ENCODE measurements at places on chromosomes 5 and 9.

DNA sequence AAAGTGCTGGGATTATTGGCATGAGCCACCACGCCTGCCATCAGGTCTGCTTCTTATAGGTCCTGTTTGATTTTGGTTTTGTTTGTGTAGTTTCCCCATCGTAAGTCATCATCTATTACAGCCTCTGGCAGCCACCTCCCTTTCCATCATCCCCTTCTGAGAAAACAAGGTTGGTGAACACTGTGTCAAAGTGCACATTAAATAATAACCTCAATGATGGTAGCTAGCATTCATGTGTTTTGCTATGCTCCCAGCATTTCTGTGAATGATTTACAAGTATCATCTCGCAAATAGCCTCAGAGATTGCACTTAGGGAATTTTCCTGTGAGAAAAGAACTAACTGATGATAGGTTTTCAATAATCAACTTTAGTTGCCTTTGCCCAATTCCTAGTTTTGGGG, 9.9 kb downstream of the PRUNE2 start:
- DNase-seq, result no peak

- DNase-seq, result no peak
These were observed 27.9 kb downstream of the TMEM215 start for GRCh38 chr9:32811246-32811645.

GRCh38 chr5:81909677-81910076, 62.1 kb upstream of the ATG10 start:
- DNase-seq, result no peak

- DNase-seq, result no peak
These were observed 31.0 kb downstream of the ADAM19 start for GRCh38 chr5:157544623-157544989.

DNA sequence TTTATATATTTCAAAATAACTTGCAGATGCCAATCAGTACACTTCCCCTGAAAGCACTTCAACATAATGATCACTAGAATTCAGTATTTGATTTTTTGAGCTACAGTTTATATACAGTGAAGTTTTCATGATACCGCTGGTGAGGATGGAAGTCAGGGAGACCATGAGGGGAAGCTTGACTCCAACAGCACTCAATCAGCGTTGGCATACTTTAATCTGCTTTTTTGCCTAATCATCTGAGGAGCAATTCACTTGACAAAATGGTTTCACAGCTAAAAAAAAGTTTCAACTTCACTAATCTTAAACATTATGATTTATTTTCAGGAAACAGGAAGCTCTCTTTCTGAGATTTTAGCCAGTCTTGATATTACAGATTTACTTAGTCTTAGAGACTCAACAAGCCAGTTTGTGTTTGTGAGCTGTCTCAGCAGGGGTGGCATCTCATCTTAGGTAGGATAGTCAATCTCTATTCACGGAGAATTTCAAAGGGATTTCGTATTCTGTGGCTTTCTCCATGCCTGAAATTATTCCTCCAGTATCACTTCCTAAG, 111.4 kb upstream of the ARRDC3 start:
- DNase-seq, result no peak

DNA sequence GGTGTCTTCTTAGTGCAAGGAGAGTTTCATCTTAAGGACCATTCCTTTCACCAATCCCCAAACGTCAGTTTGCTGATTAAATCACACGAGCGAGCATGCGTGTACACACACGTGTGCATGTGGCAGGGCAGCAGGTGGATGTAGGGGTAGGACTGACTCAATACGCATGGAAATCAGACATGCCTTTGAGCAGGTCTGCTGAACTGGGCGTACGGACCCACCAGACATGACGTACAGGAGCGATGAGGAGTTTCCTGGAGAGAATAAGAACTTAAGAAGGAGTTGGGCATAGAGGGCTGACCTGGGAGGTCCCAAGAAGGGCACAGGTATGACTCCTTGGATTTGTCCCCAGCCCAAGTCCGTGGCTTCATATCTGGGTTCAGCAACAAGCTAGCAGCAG, 170.0 kb downstream of the FGF18 start:
- DNase-seq, result no peak

DNA sequence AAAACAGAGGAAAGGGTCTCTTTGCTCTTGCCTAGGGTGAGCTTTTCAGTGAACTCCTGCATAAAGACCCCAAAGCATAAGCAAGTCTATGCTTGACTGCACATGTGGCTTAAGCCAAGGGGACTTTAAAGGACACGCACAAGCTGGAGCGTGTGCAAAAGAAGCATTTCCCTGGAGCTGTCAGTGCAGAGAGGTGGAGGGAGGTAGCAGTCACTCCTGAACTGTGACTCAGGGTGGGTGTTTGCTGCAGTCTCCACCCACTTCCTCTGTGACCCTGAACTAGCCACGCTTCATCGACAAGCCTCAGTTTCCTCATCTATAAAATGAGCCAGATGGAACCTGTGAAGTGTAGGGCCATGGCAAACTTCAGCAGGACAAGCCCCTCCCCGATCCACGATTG, 72.4 kb downstream of the PDZD2 start:
- no peak for DNase-seq

DNA sequence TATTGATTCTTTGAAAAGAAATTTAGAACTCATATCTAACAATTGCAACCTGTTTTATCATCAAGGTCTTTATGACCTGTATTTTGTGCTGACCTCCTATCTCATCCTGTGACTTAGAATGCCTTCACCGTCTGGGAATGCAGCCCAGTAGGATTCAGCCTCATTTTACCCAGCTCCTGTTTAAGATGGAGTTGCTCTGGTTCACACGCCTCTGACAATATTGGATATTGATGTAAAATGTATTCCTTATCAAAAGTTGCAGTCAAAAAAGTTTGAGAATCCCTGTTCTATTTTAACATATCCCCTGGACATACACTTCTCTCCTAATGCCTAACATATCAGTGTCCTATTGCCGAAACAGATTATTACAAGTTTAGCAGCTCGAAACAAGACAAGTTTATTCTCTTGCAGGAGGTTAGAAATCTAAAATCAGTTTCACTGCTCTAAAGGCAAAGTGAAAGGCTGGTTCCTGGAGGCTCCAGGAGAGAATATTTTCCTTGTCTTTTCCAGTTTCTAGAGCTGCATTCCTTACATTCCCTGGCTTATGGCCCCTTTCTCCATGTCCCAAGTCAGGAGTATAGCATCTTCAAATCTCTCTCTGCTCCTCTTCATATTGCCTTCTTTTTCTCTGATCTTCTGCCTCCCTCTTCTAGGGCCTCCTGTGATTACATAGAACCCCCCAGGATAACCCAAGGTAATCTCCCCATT, 31.5 kb upstream of the LVRN start:
- DNase-seq, result no peak

GRCh38 chr5:40909264-40909663, at the start of gene C7:
C7 (plus strand) TSS chr5:40909497; CDS start chr5:40909611, 114 bp downstream.
- no peak for DNase-seq

DNA sequence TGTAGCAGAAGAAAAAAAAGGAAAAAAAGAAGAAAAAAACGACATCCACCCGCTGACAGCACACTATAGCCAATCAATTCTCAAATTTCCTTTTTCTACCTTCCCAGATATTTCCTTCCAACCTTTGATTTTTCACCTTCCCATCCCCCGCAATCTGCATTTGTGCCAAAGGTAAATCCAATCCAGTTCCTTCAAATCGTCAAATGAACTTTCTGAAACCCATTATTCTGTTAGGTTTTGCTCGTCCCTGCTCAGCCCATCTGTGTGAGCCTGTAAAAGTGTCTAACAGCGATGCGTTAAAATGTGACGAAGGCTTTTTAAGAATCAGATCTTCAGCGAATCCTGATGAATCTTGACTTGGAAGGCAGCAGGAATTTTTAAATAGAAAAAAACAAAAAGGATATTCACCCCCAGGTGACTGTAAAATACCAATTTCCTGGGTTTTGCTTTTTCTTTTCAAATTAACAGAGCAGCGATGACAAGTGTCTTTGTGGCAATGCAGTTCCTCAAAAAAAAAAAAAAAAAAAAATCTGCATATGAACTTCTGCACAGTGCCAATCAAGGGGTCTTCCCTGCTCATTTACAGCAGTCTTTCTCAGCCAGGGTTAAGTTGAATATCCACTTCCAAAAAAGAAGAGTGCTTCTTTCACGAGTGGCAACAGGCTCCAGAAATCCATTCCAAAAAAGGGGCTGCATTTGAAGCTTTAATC, 367 bp upstream of the SHC3 start:
- no peak for DNase-seq

GRCh38 chr9:90511711-90512110, 130.9 kb downstream of the DIRAS2 start:
- DNase-seq, result no peak

GRCh38 chr9:36530224-36530623, 42.5 kb upstream of the MELK start:
- no peak for DNase-seq

DNA sequence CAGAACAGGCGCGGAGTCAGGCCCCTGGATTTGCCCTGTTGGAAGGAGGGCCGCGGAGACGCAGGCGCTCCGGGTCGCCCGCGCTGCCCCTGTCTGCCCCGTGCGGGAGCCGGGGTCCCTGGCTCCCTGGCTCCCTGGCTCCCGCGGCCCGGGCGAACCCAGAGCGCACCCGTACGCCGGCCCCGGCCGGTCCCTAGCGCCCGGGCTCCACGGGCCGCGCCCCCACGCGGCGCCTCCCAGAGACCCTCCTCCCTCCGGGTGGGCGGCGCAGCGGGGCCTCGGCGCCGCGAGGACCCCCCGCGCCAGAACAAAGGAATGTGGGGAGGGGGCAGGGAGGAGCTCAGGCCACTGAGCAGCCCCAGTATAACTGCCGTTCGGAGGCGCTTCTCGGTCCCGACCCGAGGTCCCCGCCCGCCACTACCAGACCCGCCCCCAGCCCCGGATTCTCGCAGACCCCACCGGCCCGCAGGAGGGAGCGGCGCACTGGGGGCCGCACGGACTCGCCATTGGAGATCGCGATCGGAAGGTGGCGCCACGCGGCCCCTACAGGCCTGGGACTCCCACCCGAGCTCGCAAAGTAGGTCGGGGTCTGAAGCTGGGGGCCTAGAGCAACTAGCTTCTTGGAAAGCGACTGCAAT, 2.4 kb downstream of the NFIL3 start:
- DNase-seq, result no peak

DNA sequence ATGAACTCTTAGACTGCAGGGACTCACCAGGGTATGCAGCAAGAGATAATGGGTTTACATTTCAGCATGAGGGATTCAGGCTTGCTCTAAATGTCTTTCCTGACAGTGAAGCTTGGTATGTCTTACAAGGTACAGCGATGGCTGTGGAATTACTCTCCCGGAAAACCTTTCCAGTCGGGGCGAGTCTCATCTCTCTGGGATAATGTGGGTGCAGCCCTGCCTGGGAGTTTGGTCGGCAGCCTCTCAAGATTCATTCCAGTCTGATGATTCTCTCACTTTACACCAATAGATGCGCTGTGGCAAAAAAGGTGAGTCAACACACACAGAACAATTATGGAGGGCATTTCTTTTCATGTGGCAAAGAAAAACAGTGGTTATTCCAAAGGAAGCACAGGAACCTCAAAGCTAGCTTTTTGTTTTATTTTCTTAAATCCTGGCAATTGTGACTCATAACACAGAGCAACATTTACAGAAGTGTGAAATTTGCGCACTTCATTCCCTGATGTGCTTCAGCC, 190.3 kb downstream of the DCP2 start:
- no peak for DNase-seq

DNA sequence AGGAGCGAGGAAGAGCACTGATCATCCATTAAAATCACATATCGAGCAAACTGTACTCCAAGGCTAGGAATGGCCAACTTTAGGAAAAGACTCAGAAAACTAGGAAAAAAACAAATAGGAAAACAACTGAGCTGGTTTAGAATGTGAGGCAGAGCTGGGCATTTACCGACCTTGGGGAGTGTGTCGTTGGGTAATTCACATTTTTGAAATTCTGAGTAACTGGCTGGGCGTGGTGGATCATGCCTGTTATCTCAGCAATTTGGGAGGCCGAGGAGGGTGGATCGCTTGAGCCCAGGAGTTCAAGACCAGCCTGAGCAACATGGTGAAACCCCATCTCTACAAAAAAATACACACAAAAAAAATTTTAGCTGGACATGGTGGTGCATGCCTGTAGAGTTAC, 70.1 kb downstream of the ZFAND5 start:
- no peak for DNase-seq

DNA sequence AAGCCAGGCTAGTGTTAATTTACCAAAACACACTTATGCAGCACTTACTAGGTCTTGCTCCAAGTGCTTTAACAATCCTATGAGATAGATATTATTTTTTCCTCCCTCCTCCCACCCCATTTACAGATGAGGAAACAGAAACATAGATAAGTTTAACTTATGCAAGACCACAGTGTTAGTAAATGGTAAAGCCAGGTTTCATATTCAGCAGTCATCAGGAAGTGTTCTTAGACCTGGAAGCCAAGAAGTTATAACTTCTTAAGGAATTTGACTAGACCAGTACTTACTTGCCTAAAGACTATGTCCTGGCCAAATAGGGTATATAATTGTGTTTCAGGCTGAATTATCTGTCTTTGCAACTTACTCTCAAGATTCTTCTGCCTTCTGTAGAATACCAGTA, 15.9 kb downstream of the ABHD17B start:
- DNase-seq, result no peak

- DNase-seq, result no peak
These were observed 3.3 kb downstream of the ANKS6 start for GRCh38 chr9:98793031-98793430.

DNA sequence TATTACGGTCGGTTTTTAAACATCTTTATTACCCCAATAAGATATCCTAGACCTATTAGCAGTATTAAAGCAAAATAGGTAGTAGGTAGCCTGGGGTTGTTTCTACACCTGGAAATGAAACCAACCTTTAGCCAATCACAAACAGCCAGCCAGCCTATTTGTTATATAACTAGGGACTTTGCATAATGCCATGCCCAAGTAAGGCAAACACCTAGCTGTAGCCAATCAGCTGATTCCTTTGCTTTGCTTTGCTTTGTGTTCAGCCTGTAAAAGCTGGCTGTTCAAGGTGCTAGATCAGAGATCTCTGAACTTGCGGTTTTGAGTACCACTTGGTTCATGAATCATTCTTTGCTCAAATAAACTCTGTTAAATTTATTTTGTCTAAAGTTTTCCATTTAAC, 46.5 kb upstream of the SETD9 start:
- DNase-seq, result no peak

GRCh38 chr9:86098824-86099700, at the start of gene GOLM1:
GOLM1 (minus strand) TSS chr9:86099558; CDS start chr9:86079320, 20,238 bp downstream.
- DNase-seq, result no peak

GRCh38 chr9:112846528-112847488, 43.9 kb downstream of the SLC46A2 start:
- no peak for DNase-seq

DNA sequence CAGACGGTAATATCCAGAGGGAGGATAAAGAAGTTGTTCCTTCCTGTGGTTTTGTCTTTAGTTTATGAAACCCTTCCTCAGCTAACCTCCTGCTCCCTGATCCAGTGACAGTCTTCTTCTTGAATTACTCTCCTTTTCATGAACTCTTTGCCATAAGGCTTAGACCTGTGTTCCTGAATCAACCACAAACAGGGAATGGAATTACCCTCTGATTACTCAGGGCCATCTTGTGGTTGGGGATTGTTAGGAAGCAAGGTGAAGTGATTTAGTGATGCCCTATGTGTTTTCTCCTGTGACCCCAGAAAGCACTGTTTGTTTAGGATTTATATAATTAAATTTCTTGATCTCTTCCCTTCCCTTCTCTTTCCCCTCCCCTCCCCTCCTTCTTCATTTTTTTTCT, 409.1 kb downstream of the TAF11L14 start:
- no peak for DNase-seq
